Renal cortex interstitium (tissue), 15 donors: ENCODE measurements at places on chromosomes 5 and 9. TPM values are rescaled to one million over a fixed set of nuclear protein-coding genes. Genes with fewer than 3 reads are reported as not detected.

- no peak for DNase-seq
Observed at GRCh38 chr5:14718778-14719177, 54.3 kb downstream of the OTULIN start.

CBY3 gene
- 0.55 TPM for polyA plus RNA-seq

- DNase-seq: no peak
Observed at GRCh38 chr9:27856054-27856453, 282.8 kb upstream of the C9orf72 start.

DNA sequence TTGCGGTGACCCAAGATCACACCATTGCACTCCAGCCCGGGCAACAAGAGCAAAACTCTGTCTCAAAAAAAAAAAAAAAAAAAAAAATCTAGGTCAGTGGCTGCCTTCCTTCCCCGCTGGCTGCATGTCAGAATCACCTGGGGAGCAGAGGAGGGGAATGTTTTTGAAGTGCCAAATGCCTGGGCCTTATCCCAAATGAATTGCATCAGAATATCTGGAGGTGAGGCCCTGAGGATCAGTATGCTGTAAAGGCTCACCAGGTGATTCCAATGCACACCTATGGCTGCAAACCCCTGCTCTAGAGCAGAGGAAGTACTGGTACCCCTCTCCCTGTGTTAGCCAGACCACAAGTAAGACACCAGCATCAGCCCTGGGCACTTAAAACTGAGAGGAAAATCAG lies 44.7 kb upstream of the GABRP start:
- DNase-seq: no peak

PCDHA12 gene
- 0.11 TPM for polyA plus RNA-seq

DNA sequence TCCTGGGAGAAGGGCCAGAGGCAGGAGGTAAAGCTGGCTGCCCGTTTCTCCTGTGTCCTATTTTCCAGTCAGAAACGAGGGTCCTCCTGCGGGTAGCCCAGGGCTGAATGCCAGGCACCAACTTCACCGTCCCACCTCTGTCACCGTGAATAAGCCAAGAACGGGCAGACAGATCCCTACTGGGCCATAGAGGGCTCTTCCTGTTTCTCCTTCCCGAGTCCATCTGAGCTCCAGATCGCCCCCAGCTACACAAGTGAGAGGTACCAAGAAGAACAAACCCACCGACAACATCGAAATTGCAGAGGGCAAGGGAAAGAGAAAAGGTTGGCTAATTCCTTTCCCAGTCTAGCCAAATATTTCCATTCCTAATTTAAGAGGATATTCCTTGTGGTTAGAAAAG lies 93.7 kb downstream of the SPOCK1 start:
- DNase-seq: no peak

GRCh38 chr9:16519001-16519400 lies 351.5 kb downstream of the BNC2 start:
- DNase-seq: no peak

MRPL36 gene
- 34.1 TPM for polyA plus RNA-seq

SCGB3A2 gene
- not detected for polyA plus RNA-seq

- DNase-seq: no peak
Observed at GRCh38 chr9:132370592-132370991, 15.8 kb upstream of the SETX start.

- DNase-seq: no peak
Observed at GRCh38 chr5:717143-717542, 24.0 kb upstream of the TPPP start.

DNA sequence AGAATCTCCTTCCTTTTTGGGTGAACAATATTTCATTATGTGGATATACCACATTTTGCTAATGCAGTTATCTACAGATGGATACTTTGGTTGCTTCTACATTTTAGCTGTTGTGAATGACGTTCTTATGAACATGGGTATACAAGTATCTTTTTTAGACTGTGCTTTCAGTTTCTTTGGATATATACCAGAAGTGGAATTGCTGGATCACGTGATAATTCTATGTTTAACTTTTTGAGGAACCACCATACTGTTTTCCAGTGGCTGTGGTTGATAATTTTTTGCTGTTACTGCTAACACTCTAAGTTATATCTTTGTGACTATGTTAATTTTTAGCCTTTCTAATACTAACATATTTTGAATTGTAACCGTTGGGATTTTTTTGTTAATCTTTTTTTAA lies 12.5 kb downstream of the WDR70 start:
- no peak for DNase-seq

- no peak for DNase-seq
Observed at GRCh38 chr5:175166026-175166425, 278.0 kb downstream of the DRD1 start.

PTBP3 gene
- polyA plus RNA-seq: 116 TPM

GRCh38 chr5:124650147-124650561 lies 96.3 kb downstream of the ZNF608 start:
- DNase-seq: no peak

S100Z gene
- polyA plus RNA-seq: 0.20 TPM
